Activated CD4-positive, alpha-beta T cell treated with anti-CD3 and anti-CD28 coated beads for 36 hours (primary cell): ENCODE measurements at places on chromosomes 3 and 15. TPM values are rescaled to one million over a fixed set of nuclear protein-coding genes. Genes with fewer than 3 reads are reported as not detected.

GRCh38 chr3:142215106-142215505 lies 10.3 kb downstream of the GK5 start:
- H3K4me3 ChIP-seq = no peak overlapping the region
- H3K27me3 ChIP-seq = no peaks in the 10 kb centered on the region
- no peak for DNase-seq
- no peak overlapping the region for H3K27ac ChIP-seq
- peaks cover 23% of the 10 kb centered on the region for H3K36me3 ChIP-seq

GRCh38 chr3:177882124-177882648 lies 654.0 kb upstream of the KCNMB2 start:
- DNase-seq = peak; percentile 42
- no peaks in the 10 kb centered on the region for H3K36me3 ChIP-seq
- H3K4me1 ChIP-seq = peaks cover 29% of the 10 kb centered on the region
- H3K27me3 ChIP-seq = no peaks in the 10 kb centered on the region
- no peak overlapping the region for H3K27ac ChIP-seq
- no peak overlapping the region for H3K4me3 ChIP-seq

The CALML4 gene
- 6.8 TPM for total RNA-seq

The ISL2 gene
- total RNA-seq = 0.25 TPM

The KY gene
- not detected for total RNA-seq

DNA sequence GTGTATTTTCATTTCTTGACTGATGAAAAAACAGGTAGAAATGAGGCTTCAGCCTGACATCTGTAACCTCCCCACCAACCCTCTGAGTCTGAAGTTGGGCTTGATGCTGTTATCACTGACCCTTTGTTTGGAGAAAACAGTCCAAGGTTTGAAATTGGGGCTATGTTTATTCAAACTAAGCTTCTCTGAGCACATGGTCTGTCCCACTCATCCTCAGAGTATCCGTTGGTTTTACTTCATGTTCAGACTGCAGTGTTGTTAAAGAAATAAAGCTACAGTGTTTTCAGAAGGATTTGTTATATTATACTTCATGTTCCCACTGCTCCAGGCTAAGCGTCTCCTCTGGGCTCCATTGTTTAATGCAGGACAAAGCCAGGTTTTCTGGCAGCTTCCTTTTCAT lies 6.0 kb downstream of the MAPKBP1 start:
- DNase-seq = no peak
- H3K4me1 ChIP-seq = peaks cover 54% of the 10 kb centered on the region
- peak overlapping the region; percentile 43 for H3K27ac ChIP-seq
- H3K36me3 ChIP-seq = peaks cover 5% of the 10 kb centered on the region

The PIGZ gene
- 0.71 TPM for total RNA-seq

DNA sequence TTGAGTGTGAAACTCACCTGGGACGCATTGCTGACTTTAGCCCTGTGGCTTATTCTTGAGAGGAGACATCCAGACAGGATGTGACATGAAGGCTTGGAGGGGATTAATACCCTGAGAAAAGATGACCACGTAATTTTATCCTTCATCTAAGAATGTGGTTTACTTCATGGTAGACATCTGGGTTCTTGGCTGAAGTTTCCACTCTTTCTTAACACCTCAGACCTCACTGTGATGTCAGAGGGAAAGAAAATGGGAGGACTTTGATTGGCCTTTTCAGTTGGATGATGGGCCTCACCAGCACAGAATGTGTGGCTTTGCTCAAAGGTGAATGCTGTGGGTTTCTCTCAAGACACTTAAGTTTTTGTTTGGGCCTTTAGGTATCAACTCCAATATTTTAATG lies 16.5 kb downstream of the GORASP1 start:
- H3K4me3 ChIP-seq = no peak overlapping the region
- H3K27me3 ChIP-seq = no peaks in the 10 kb centered on the region
- H3K36me3 ChIP-seq = peaks cover 23% of the 10 kb centered on the region
- no peaks in the 10 kb centered on the region for H3K4me1 ChIP-seq

- no peaks in the 10 kb centered on the region for H3K27me3 ChIP-seq
- H3K4me1 ChIP-seq = peaks cover 15% of the 10 kb centered on the region
- H3K27ac ChIP-seq = no peak overlapping the region
- H3K4me3 ChIP-seq = no peak overlapping the region
These were observed 5.0 kb upstream of the AP3S2 start for GRCh38 chr15:89898614-89899294.

- H3K27me3 ChIP-seq = peaks cover 7% of the 10 kb centered on the region
- H3K4me1 ChIP-seq = no peaks in the 10 kb centered on the region
- H3K27ac ChIP-seq = no peak overlapping the region
- H3K4me3 ChIP-seq = no peak overlapping the region
- no peaks in the 10 kb centered on the region for H3K36me3 ChIP-seq
- no peak for DNase-seq
These were observed 62.4 kb upstream of the NPHP3 start for GRCh38 chr3:132784502-132785025.

- no peaks in the 10 kb centered on the region for H3K4me1 ChIP-seq
- H3K27ac ChIP-seq = no peak overlapping the region
- no peak overlapping the region for H3K4me3 ChIP-seq
- peaks cover 8% of the 10 kb centered on the region for H3K27me3 ChIP-seq
These were observed 10.9 kb downstream of the CTDSPL start for GRCh38 chr3:37872413-37873160.

The CKMT1A gene
- total RNA-seq = 0.27 TPM

DNA sequence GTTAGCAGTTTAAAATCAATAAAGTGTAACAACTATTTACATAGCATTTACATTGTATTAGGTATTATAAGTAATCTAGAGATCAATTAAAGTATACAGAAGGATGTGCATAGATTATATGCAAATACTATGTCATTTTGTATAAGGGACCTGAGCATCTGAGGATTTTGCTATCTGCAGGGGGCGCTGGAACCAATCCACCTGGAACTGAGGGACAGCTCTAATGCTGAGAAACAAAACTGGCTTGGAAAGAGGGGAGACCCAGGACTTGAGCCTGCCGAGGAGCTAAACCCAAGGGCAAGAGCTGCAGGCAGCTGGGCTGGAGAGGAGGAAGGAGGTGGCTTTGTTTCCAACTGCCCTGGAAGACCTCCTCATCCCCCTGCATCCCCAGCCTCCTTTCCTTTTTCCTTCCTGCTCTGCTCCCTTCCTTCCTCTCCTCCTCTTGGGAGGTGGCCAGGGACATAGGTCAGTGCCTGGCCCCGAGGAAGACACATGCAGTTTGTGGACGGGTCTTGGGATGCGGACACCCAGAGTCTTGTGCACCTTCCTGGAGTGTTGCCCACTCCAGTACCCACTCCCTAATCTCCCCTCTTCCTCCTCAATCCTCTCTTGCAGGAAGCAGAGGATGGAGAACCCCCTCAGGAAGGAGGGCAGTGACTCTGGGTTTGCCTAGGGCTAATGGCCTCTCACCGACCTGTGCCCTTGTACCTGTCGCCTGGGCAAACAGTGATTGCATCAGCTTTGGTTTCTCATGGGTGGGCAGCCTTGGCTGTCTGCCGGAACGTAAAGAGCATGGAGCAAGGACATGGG lies 825 bp upstream of the RTP3 start:
- peak; percentile 71 for DNase-seq
- H3K27me3 ChIP-seq = no peaks in the 10 kb centered on the region
- H3K27ac ChIP-seq = no peak overlapping the region
- H3K4me3 ChIP-seq = no peak overlapping the region
- H3K36me3 ChIP-seq = no peaks in the 10 kb centered on the region

The GLDN gene
- total RNA-seq = not detected

DNA sequence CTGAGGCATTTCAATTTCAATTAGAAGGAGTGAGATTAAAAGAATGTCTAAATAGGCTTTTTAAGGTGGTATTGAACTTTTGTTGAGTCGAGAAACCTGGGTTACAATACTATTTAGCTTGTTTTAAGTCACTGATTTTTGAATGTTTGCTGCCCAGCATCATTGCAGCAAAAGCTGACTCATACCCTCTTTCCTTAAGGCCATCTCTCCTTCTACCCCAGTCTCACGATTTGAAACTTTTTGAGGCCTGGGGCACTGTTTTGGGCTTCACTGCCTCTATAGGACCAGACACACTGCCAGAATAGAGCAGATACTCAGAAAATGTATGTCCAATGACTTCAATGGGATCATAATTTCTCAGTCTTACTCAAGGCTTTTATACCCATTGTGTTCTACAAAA lies 319.6 kb upstream of the TGFBR2 start:
- no peak overlapping the region for H3K27ac ChIP-seq
- no peak for DNase-seq
- H3K4me3 ChIP-seq = no peak overlapping the region
- no peaks in the 10 kb centered on the region for H3K36me3 ChIP-seq

DNA sequence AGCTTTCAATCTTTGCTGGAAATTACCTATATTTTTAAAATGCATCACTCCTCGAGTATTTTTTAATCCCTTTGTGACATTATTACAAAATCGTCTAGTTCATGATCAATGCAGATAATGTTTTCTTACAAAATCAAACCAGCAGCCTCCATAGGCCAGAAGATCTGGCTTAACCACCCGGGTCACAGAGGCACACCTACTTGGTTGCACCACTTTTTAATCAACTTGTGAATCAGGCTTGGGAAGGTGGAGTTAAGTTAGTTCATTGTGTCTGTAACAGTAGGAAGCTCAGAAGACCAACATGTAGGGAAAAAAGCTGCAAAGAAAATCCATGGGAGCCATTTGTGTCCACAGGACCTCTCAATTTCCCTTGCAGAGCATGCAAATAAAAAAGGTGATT lies 148.0 kb downstream of the TP63 start:
- no peak overlapping the region for H3K27ac ChIP-seq
- H3K4me1 ChIP-seq = peaks cover 9% of the 10 kb centered on the region
- peaks cover 3% of the 10 kb centered on the region for H3K27me3 ChIP-seq
- H3K4me3 ChIP-seq = no peak overlapping the region
- DNase-seq = no peak

DNA sequence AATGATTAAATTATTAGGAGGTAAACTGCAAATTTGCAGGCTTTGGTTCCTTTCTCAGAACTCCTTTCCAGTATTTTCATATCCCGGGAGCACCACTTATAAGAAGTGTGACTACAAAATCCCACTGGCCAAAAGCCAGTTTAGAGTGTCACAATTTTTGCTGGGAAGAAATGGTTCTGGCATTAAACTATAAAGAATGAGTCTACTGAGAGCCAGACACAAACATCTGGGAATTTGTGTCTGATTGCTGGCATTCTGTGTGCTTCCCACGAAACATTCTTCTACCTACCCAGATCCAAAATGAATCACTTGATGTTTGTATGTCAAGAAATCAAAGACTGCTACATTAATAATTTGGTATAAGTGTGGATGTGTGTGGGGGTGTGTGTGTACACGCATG lies 82.8 kb downstream of the DUT start:
- no peak overlapping the region for H3K27ac ChIP-seq
- no peaks in the 10 kb centered on the region for H3K27me3 ChIP-seq
- H3K4me1 ChIP-seq = no peaks in the 10 kb centered on the region
- no peak for DNase-seq
- H3K36me3 ChIP-seq = no peaks in the 10 kb centered on the region
- no peak overlapping the region for H3K4me3 ChIP-seq

GRCh38 chr3:102036017-102036416 lies 186.7 kb downstream of the NFKBIZ start:
- DNase-seq = no peak
- no peaks in the 10 kb centered on the region for H3K36me3 ChIP-seq
- no peaks in the 10 kb centered on the region for H3K4me1 ChIP-seq
- no peak overlapping the region for H3K4me3 ChIP-seq
- no peak overlapping the region for H3K27ac ChIP-seq
